ENCODE measurements at places on chromosomes 13 and 19.
A peak's percentile ranks its signal among the peaks of the same experiment; 100 is the strongest.

- no peak for DNase-seq
Measured at GRCh38 chr13:70090036-70090723, 17.4 kb upstream of the ATXN8OS start.

GRCh38 chr13:25807562-25807961 is 244.3 kb downstream of the SHISA2 start:
- no peak for DNase-seq

- peak; percentile 28 for DNase-seq
Measured at GRCh38 chr13:20121159-20121525, 39.7 kb downstream of the GJA3 start.

DNA sequence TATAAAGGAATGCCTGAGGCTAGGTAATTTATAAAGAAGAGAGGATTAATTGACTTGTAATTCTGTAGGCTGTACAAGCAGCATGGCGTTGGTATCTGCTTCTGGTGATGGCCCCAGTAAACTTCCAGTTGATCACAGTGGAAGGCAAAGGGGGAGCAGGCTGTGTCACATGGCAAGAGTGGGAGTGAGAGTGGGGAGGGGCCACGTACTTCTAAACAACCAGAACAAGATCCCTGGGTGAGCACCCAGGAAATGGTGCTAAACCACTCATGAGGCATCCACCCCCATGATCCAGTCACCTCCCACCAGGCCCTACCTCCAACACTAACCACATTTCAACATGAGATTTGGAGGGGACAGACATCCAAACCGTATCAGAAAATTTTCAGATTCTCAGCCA is 3.0 kb upstream of the RNF113B start:
- DNase-seq, result no peak

GRCh38 chr19:42189133-42189532 is 28.3 kb downstream of the DEDD2 start:
- DNase-seq, result no peak

- DNase-seq, result no peak
Measured at GRCh38 chr13:73000027-73000674, 58.7 kb upstream of the KLF5 start.

DNA sequence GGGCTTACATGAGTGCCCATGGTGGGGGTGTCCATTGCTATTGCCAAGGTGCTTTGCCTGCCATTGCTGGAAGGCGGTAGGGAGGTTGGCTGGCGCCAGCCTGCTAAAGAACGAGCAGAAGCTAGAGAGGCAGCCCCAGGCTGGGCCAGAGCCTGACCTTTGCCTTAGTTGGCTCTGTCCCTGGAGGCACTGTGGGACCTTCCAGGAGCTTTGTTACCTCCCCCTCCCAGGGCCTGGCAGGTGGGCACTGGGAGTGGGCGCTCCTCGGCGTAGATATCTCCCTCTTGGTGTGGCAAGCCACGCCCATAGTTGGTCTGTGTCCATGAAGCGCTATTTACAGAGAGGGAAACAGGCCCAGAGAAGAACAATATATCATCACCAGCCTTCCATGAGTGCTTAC is 2.3 kb upstream of the SLC25A42 start:
- DNase-seq, result no peak

- DNase-seq, result no peak
Measured at GRCh38 chr19:1122021-1122971, 18.5 kb downstream of the GPX4 start.

DNA sequence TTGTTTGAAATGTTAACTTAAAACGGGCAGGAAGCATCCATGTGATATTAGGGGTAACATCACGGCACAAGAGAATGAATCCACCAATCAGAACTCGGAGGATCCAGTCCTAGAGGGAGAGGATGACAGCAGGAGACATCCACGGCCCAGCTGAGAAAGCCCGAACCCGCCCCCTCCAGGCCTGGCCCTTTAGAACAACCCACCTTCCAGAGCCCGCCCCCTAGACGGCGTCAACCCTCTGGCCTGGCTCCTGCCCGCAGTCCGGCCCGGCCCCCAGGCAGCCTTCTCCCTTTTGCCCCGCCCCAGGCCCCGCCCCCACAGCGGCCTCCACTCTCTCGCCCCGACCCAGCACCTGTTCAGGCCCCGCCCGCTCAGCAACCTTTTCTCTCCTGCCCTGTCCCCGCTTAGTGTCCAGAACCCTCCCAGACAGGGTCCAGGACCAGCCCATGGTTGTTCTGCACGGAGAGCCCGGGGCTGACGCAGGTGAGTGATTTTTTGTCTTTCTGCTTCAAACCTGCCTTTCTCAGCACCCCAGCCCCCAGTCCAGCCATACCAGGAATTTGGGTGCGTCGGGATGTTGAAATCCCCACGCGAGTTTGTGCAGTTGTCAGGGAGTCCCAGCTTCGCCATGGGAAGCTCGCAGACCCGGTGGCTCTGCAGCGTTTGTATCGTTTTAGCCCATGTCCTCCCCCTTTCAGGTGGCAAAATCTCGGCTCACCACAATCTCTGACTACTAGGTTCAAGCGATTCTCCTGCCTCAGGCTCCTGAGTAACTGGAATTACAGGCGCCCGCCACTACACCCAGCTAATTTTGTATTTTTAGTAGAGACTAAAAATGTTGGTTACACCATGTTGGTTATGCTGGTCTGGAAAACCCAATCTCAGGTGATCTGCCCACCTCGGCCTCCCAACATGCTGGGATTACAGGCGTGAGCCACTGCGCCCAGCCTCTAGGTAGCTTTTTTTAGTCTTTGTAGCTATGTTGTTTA is 16.1 kb downstream of the ZNF816 start:
- DNase-seq, result peak; percentile 59

- DNase-seq, result no peak
Measured at GRCh38 chr13:100063906-100064305, 25.0 kb upstream of the PCCA start.

GRCh38 chr19:55146705-55147273 is 2.2 kb downstream of the TNNT1 start:
- DNase-seq, result peak; percentile 56

GRCh38 chr13:45373162-45373547 is 32.2 kb upstream of the TPT1 start:
- DNase-seq, result no peak

GRCh38 chr19:32691952-32692726 is 518 bp downstream of the NUDT19 start:
- peak; percentile 63 for DNase-seq

GRCh38 chr13:110382229-110382628 is 75.1 kb downstream of the COL4A2 start:
- DNase-seq, result no peak

DNA sequence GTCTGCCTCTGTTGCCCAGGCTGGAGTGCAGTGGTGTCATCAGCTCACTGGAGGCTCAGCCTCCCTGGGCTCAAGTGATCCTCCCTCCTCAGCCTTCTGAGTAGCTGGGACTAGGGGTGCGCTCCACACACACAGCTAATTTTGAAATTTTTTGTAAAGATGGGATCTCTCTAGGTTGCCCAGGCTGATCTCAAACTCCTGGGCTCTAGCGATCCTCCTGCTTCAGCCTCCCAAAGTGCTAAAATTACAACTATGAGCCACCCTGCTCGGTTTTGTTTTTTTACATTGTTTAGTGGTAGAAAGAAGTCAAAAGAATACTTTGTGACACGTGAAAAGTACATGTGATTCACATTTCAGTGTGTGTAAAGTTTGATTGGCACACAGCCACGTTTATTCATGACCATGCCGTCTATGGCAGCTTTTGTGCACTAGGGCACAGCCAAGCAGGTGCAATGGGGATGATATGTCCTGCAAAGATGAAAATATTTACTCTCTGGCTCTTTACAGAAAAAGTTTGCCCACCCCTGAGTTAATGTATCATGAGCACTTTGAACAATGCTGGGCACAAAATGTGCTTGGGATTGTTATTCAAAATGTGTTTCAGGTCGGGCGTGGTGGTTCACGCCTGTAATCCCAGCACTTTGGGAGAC is 16.2 kb upstream of the NFIC start:
- no peak for DNase-seq

GRCh38 chr13:63110466-63110865 is 1694.8 kb upstream of the PCDH20 start:
- DNase-seq, result no peak

DNA sequence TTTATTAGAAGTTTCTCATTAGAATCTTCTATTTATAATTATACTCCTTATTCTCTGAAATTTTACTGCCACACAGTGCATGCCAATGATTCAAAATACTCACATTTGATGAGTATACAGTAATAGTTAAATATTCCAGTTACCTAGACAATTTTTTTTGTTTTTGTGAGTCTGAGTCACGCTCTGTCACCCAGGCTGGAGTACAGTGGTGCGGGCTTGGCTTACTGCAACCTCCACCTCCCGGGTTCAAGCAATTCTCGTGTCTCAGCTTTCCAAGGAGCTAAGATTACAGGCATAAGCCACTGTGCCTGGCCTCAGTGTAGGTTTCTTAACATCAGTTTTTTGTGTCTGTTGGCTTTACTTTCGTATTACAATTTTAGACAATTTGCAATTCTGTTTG is 87.1 kb downstream of the ZNF486 start:
- DNase-seq, result no peak

- DNase-seq, result no peak
Measured at GRCh38 chr13:99843872-99844271, 127.7 kb downstream of the ZIC5 start.

DNA sequence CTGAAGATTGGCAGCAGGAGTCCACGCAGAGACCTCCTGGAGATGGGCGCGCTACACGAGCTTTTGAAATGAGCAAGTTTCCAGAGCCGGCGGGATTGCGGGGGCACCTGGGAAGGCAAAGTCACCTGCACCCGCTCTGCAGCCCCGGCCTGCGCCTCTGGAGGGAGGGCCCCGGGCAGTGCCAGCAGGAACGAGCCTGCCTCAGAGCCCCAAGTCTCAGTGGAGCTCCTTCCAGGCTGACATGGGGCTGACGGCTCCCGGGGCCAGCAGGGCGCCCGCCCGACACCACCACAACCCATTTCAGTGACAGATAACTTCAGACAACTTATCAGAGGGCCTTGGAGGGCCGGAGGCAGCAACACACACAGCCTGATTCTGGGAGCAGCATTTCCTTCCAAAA is 45.0 kb downstream of the RASA3 start:
- no peak for DNase-seq

- peak; percentile 57 for DNase-seq
Measured at GRCh38 chr13:39016787-39017186, 21.1 kb downstream of the PROSER1 start.

GRCh38 chr19:1133471-1133929 is 29.7 kb downstream of the GPX4 start:
- DNase-seq, result no peak

DNA sequence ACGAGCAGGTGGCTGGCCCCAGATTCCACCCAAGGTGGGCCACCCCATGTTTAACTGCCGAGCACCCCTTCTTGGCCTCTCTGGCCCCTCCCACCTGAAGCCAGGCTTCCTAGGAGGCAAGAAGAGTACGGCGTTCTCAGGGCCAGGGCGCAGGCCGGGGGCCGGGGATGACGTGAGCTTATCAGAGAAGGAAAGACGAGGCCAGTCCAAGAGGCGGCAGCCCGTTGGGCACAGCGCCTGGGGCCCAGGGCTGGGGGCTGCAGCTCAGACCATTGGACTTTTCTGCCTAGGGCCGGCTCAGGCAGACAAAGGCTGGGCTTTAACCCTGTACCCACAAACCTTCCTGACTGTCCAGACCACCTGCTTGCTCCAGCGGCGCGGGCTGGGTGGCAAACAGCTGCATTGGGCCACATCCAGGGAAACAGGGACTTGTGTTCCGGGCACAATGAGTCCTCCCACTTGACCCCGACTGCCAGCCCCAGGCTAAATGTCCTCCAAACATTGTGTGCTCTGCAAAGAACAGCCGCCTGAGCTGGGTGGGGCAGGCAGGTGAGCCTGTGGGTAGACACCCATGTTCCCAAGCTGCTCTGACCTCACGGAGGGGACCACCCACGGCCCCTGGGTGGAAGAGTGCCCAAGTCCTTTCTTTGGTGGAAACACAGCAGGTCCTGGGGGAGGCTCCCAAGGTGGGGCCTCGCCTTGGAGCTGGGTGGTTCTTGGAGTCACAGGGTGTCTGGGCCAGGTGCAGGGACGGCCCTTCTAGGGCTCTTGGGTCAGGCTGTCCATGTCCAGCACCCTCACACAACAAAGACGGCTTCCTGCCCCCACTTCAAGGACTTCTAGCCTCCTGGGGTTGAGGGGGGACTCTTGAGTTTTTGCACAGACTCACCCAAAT is 21.9 kb downstream of the COMP start:
- DNase-seq, result peak; percentile 71

DNA sequence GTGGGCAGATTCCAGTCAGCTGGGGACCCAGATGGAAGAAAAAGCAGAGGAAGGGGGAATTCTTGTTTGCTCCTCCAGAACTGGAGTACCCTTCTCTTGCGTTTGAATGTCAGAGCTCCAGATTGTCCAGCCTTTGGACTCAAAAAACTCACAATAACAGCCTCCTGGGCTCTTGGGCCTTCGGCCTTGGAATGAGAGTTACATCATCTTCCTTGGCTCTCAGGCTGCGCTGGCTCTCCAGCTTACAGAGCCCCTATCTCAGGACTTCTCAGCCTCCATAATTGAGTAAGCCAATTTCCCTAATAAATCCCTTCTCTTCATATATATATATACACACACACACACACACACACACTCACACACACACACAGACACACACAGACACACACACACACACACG is 1215.7 kb upstream of the SLC10A2 start:
- no peak for DNase-seq

GRCh38 chr13:83414393-83414792 is 467.9 kb downstream of the SLITRK1 start:
- DNase-seq, result no peak

DNA sequence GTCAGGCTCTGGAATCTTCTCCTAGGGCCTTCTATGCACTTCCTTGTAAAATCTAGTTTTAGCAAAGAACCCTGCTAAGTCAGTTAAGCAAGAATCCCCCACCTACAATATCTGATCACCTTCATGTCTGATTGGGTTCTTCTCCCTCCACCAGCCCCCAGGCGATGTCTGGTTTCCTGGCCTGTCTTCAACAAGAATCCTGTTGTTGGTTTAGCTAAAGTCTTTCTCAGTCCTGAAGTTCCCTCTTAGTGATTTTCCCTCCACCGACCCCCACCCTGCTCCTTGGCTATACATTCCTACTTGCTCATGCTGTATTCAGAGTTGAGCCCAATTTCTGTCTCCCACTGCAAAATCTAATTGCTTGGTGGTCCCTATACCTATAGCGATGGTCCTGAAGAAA is 35.2 kb upstream of the SLC46A3 start:
- DNase-seq, result no peak

GRCh38 chr13:63586467-63586866 is 2170.8 kb upstream of the PCDH20 start:
- DNase-seq, result no peak

GRCh38 chr19:16259385-16260159 is 61.9 kb downstream of the AP1M1 start:
- DNase-seq, result no peak

DNA sequence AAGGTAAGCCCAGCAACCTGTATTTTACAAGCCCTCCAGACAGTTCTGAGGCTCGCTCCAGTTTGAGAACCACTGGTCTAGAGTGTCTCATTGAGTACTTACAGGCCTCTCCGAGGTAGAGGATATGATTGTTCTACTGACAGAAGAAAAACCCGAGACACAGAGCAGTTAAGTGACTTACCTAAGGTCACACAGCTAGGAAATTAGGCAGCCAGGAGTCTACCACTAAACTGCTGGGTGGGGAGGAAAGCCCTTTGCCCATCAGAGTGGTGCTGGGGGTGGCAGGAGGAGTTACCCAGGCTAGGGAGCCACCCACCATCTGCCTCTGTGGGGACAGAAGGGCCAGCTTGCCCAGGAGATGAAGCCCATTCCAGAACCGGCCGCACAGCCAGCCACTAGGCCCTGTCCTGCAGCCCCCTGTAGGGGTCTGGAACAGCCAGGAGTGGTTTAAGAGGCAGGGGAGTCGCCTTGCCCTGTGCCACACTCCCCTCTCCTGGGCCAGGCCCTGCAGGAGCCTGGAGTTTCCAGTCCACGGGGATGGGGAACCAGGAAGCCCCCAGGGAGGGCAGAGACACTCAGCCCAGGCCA is 703 bp downstream of the RASGRP4 start:
- no peak for DNase-seq

Measured in T47D (cell line).